ENCODE measurements at places on chromosomes 16 and 17.

DNA sequence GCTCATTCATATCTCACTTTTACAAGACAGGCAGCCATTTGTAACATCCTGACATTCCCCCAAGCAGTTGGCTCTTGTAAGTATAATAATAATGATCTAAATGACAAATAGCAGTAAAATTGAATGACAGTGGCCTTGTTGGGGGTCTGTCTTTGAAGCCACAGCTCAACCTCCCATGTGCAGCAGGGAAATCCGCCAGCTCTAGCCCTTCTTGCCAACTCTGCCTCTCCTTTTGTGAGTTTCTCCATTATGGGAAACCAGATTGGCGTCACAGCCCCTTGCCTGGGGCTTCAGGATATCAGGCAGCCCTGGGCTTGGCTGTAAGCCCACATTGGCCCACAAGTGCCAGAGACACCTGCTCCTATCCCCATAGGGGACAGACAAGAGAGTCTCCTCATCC, 70.4 kb upstream of the CACNG5 start:
- no peak for DNase-seq

GRCh38 chr17:19317359-19318095, 45.0 kb downstream of the B9D1 start:
- no peak for DNase-seq

- peak; percentile 63 for DNase-seq
Measured at GRCh38 chr16:4945560-4946502, 8.9 kb upstream of the PPL start.

GRCh38 chr16:85473323-85473722, 139.8 kb upstream of the GSE1 start:
- no peak for DNase-seq

DNA sequence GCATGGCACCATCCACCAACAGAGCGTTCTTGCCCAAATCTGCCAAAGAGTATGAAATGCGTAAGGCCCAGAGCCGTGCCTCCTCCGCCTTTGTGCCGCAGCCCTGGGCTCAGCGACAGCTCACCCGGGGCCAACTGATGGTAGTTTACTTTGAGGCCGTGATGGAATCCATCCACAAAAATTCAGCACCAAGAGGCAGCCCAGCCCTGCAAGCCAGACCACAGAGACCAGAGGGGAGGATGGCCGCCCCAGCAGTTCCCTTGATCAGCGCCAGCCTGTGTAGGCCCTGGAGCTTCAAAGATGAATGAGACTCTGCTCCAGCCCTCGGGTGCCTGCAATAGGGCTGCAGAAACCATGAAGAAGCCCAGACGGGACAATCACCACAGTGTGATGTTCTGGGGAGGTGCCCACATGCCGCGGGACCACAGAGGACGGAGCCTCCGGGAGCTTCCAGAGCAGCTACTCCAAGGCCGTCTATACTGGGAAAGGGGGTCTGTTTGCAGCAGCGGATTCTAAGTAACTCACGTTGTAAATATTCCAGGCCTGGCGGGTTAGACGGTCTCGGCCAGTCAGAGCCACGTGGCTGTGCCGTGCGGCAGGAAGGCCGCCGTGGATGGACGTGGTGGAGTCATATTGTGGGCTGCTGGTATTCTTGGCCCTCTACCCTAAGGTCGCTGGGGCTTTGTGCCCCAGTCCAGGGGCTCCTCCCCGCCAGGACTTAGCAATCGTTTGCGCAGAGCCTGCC, 80.3 kb downstream of the RBFOX3 start:
- DNase-seq, result no peak
